ENCODE measurements at places on chromosomes 7 and 10.

DNA sequence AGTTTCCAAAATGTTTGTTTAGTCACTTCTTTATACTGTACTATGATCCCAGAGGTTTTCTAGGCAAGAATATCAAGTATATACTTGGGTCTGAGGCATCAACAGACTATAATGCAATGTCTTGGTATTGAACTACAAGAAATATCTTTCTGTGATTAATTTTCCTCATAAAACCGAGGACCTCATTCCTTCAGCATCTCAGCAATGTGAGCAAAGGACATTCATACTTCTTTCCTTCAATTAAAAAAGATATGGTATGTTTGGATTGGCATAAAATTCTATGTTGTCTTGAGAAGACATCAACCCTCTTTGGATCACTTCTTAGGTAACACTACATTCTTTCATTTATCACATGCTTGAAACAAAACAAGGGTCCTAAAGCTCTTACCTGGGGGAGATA lies 524.5 kb downstream of the PHTF2 start:
- DNase-seq: no peak

DNA sequence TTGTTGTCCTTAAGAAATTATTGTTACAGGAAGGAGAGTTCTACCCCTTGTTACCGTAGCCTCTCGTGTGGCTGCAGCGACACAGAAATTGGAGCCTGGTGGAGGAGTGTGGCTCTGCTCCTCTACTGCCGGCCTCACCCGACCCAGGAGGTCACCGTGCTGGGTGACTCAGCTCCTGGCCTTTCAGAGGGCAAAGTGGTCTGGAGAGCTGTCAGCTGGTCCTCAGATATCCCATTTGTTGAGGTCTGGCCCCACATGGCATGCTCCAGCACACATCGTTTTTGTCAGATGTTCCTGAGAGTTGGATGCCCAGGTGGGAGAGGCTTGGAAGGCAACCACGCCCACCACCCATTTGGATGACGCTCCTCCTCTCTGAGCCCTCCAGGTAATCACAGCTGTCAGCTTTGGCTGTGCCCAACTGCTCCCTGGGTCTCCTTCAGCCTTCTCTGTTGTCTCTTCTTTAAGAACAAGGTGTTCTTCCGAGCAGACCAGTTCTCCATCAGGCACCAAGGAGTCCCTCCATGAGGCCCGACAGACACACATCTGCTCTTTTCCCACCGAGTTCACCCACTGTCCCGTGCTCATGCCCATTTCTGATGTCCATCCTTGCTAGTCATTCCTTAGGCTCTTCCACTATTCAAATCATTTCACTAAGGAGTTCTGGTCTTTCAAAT lies 80.3 kb downstream of the RAMP3 start:
- DNase-seq: no peak

- no peak for DNase-seq
These were observed 51.9 kb downstream of the EPC1 start for GRCh38 chr10:32295027-32295426.

DNA sequence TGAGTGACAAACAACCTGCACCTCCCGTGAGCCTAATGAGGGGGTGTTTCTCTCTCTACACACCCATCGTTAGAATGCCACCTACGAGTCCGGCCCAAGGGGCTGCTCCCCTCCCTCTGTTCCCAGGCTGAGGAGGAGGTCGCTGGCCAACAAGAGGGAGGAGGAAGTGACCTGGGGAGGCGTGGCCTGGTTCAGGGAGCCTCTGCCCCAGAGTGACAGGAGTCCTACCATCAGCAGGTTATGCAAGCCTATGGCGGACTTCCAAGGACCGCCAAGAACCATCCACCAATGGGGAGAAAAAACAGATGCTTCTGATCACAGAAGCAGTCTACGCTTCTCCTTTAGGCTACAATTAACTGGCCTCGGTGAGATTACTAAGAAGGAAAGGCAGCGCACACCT lies 12.3 kb upstream of the EGFR start:
- DNase-seq: no peak

GRCh38 chr7:93835702-93836101 lies 54.9 kb downstream of the TFPI2 start:
- DNase-seq: no peak

DNA sequence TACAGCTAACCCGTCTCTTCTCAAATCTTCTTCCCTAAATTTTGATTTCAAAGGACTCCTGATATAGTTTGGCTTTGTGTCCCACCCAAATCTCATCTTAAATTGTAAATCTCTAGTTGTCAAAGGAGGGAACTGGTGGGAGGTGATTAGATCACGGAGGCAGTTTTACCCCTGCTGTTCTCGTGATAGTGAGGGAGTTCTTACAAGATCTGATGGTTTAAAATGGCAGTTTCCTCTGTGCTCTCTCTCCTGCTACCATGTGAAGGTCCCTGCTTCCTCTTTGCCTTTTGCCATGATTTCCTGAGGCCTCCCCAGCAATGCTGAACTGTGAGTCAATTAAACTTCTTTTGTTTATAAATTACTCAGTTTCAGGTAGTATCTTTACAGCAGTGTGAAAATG lies 269.3 kb downstream of the POLR1F start:
- DNase-seq: no peak

- no peak for DNase-seq
These were observed 70.3 kb downstream of the PON1 start for GRCh38 chr7:95253986-95254385.

- no peak for DNase-seq
These were observed 59.4 kb upstream of the ASAH2 start for GRCh38 chr10:50310560-50311174.

DNA sequence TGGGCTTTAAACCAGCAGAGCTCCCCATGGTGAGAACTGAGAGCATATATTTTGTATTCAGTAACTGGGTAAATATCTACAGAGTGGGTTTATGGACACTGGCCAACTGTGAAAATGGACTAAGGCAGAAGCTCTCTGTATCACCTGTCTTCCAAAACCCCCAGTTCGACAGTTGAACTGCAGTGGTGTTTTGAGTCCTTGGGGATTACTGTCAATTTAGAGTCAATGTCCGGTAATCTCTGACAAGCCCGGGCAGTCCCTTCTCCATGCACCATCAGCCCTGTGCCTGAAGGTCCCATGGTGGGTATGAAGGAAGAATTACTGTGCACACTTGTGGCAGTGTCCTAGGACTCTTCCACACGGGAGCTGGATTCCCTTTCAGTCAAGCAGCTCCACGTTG lies 235.0 kb downstream of the CCSER2 start:
- no peak for DNase-seq

- peak; percentile 38 for DNase-seq
These were observed 359.1 kb downstream of the CRPPA start for GRCh38 chr7:16062269-16062668.

- DNase-seq: no peak
These were observed 72.1 kb upstream of the SH2B2 start for GRCh38 chr7:102214477-102215072.

- no peak for DNase-seq
These were observed 598 bp downstream of the SLC16A12 start for GRCh38 chr10:89534826-89535166.

DNA sequence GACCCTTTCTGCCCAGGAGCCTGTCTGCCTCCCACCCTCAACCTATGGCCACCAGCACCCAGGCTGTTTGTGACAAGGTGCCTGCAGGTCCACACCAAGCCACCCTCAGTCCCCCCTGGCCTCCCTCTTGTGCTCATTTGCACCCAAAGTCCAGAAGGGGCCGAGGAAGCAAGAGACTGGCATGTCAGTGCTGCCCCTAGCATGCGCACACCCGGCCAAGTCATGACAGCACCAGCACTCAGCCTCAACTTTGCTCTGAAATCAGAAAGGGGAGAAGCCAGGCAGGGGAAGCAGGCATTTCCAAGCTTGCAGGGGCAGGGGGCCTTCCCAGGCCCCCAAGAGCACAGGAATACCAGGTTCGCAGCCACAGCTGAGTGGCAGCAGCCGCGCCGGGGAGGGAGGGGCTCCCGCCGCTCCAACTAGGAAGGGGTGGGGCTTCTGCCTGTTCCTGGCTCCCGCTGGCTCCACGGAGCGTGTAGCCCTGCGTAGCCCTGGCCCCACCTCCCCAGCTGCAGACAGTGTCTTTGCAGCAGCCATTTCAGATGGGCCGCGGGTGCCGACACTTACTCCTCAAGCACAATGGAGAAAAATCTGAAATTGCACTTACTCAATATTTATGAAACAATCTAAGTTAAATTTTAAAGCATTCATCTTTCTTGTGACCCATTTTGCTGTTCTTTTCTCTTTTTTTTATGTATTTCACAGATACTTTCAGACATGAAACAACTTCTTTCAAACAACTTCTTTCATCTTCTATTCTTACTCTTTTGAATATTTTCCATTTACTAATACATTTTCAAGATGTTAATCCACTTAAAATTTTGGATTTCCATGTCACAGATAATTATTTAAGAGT lies 54.9 kb upstream of the ABCB5 start:
- no peak for DNase-seq

- no peak for DNase-seq
These were observed 189.7 kb upstream of the HDAC9 start for GRCh38 chr7:18305866-18306265.

DNA sequence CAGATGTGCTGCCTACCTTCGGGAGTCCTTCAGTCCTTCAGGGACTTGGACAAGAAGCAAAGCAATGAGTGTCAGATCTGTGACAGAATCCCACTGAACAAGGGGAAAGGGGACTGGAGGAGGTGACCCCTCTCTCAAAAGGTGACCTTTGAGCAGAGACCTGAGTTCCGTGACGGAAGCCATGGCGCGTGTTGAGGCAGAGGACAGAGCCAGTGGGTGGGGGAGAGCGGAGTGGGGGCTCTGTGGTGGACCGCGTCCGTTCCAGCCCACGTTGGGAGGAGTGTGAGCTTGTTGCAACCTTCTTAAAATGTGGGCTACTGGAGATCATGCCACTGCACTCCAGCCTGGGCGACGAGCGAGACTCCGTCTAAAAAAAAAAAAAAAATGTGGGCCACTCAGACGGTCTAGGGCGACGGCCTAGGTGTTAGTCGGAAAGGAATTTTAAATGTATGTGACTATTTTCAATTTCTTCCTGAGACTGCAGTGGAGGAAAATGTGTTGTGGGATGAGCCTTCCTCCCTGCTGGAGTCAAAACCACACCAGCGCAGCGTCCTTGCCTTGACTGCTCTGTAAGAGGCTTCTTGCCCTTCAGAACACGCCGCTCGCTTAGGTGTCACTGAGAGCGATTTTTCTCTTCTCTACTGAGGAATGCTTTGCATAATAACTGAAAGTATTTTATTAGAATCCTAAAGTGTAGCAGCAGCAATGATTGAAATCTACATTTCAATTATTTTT lies 272.7 kb downstream of the CELF2 start:
- no peak for DNase-seq

- peak; percentile 17 for DNase-seq
These were observed 739 bp downstream of the CASP7 start for GRCh38 chr10:113680190-113681111.

- DNase-seq: no peak
These were observed 149.3 kb upstream of the DPP6 start for GRCh38 chr7:153902862-153903261.
